ENCODE measurements at places on chromosomes 3 and 15.

DNA sequence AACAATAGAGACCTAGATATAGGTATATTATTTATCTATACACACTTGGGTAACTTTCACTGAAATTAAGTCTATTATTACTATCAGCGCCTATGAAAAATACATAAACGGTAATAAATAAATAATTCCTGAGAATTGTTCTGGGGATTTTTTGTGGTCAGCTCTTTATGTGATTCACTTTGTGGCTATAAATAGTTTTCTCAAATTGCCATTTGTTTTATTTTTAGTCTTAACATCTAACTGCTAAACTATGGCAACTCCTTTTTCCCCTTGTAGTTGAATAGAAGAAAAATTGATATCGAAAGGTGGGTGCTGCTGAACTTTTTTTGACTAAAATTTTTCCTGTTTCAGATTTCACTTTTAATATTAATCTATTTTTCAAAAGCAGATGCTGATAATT, 189.0 kb downstream of the VGLL3 start:
- DNase-seq: no peak

DNA sequence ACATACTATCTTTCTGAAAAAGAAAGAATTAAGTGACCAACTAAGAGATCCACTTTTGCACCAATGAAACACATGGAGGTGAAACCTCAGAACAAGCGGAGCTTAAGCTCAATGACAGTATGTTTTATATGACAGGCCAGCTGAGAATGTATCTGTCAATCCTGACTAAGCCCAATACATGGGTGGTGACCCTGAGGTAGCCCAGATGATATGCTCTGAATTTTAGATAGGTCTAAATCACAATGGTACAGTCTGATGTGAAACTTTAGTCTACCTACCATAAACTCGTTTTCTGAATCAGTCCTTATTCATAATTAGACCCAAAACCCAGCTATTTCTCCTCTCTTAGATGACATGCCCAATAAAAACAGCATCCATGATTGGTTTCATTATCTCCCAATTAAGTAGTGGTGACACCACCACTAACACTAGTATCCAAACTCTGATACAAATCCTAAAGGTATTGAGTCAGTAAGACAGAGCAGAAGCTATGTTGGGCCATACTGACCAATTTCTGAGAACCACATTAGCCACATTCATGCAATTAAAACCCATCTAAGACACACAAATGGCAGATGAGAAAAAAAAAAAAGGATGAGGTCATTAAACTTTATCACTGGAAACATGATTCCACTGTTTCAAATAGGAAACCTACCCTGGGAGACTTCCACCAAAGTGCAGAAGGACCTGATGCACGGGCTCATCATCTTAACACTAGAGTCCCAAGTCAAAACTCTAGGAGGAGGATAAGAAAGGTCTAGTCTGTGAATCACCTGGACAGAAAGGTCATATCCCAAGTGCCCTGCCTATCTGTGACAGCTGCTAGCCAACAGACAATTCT, 20.6 kb downstream of the CMTM6 start:
- no peak for DNase-seq

DNA sequence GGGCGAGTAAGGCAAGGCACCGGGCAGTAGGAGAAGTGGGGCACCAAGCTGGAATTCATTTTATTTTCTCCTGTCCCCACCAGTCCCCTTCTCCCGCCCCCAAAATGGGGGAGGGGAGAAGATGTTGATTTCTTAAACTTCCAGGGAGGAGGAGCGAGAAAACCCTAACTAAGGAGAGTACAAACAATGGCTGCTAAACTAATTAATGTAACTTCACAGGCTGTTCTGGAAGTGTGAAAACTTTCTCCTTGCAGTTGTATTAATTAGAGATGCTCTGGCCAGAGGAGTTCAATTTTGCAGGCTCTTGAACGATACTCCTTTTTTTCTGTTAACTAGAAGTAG, 11.5 kb downstream of the ZIC4 start:
- DNase-seq: no peak

- DNase-seq: no peak
Measured at GRCh38 chr3:10286596-10287295, 6.0 kb downstream of the GHRL start.

- no peak for DNase-seq
Measured at GRCh38 chr15:90790561-90790960, 73.4 kb downstream of the BLM start.

DNA sequence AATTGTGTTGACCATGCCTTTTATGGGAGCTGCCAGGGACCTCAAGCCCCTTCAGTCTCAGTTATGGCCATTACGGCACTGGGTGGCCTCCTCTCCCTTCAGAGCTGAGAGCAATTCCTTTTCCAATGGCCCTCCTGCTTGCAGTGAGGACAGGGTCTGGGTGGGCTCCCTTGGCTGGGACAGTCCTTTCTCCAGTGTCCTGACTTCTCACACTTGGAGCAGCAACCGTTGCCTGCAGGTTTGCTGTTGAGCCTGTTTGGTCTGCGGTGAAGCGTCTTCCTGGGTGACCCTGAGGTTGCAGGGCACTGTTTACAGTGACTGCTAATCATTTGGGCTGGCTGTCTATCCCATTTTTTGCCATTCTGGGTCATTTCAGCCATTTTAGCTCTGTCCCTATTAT, 3.5 kb upstream of the CCDC80 start:
- DNase-seq: no peak

GRCh38 chr15:80831606-80832224, 52.5 kb downstream of the CEMIP start:
- no peak for DNase-seq

- DNase-seq: no peak
Measured at GRCh38 chr3:177777699-177778098, 580.4 kb upstream of the TBL1XR1 start.

GRCh38 chr3:40035177-40035576, 225.8 kb downstream of the MYRIP start:
- no peak for DNase-seq

DNA sequence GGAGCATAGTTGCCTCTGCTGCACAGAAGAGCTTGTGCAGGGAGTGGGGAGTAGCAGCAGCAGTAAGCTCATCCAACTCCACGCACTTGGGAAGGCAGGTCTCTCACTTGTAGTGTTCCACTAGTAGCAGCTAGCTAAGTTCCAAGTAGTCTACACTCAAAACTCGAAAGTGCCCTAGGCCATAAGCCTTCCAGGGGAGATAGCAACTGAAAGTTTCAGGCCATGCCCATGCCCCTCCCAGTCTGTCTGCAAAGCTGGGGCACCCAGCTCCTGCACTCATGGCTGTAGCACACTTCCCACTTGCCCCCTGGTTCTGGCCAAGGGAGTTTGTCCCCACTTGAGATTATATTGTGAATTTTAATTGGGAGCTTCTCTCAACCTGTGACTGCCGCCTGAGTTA, 57.5 kb downstream of the MFSD1 start:
- DNase-seq: no peak

GRCh38 chr15:80019168-80019745, 40.2 kb upstream of the ZFAND6 start:
- DNase-seq: no peak

DNA sequence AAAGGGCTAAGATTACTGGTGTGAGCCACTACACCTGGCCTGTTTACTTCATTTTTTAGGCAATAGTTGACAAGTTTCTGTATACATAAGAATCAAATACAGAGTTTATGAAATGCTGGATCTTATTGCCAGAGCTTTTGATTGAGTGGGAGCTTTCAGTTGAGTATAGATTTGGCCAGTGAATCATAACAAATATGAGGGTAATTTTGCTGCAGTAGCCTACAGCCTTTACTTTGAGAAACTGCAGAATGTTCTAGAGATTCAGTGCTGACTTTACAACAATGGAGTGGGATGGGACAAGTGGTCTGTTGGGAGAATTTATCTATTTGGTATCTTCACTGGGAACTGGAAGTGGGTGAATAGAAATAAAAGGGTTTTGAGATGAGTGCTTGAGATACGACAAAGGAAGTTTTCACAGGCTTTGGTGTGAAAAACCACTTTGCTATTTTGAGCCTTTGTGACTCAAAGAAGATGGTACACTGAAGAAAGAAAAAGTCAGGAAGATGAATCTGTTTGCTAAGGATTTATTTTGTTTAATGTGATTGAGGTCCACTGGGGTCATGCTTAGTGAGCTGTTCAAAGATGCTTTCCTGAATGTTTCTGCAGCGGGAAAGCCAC, 227.8 kb downstream of the UBE2E2 start:
- no peak for DNase-seq

DNA sequence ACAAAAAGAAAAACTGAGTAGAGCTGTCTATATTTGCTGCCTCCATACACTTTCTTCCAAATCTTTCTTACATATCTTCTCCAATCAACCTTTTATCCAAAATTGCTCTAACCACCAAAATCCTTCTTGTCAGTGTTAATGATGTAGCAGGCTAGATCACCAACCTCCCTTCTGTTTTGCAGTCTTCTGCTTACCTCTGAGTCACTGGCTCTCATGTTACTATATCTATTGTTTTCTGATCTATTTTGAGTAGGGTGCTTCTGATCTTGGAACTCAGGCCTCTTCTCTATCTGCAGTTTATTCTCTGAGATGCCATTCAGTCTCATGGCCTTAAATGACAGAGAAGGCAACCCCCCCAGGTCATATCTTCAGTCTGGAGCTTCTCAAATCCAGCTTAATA, 26.3 kb upstream of the AADAC start:
- DNase-seq: no peak

DNA sequence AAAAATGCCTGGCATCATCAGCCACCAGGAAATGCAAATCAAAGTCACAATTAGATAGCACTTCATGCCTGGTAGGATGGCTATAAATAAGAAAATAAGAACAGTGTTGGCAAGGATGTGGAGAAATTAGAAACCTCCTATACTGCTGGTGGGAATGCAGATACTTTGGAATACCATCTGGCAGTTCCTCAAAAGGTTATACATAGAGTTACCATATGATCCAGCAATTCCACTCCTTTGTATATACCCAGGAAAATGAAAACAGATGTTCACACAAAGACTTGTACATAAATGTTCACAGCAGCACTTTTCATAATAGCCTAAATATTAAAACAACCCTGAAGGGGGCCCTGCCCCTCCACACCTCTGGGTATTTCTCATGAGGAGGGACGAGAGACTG, 13.7 kb downstream of the ACSBG1 start:
- DNase-seq: no peak

GRCh38 chr15:26234976-26235767, 372.0 kb upstream of the ATP10A start:
- DNase-seq: no peak

DNA sequence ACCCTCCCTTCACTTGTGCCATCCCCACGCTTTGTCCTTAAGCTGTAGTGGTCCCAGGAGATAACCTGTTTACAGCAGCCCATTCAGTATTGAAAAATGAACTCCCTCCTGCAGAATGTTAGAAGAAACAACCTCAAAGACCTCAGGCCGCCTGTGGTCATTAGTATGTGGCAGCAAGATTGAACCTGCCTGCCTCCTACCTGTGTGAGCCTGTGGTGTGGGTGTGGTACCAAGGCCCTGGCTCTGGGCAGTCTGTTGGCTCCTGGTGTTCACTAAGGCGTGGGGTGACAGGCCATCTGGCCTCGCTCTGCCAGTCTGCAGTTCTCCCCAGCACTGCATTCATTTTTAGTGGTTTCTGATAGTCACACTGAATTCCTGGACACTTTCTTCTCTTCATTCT, 21.0 kb downstream of the LSM3 start:
- no peak for DNase-seq

GRCh38 chr3:57956119-57956832, 51.9 kb upstream of the FLNB start:
- no peak for DNase-seq

GRCh38 chr3:182621435-182622240, 171.7 kb upstream of the ATP11B start:
- DNase-seq: no peak

DNA sequence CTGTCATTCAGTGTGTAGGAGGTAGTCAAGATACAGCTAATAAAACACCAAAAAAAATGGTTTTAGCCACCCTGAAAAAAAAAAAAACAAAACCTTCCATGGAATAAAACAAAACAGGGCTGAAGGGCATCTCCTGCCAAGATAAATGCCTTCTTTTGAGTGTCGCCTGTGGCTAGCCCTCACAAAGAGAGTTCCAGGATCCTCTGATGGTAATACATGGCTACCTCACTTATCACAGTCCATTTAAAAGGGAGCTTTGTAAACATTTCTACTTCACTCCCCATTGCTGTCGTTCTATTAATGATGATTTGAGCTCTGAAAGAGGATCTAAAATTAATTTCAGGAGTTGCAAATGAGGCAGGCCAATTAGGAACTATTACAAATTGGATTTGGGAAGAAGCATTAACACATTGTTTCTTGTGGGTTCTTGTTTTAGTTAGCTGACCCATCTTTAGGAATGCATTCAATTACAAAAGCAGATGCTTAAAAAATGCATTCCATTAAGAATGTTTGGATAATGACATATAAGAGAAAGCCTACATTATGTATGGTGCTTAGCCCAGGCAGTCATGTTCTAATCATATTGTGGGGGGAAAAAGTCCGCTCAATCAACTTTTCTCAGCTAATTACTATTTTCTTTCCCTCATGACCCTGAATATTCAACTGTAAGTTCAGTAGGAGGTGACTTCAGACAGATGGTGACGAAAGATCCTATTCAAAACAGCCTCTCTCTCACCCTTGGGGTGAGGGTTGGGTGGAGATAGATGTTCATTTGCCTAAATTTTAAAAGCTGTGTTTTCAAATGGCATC, 255.1 kb upstream of the WNT5A start:
- no peak for DNase-seq

DNA sequence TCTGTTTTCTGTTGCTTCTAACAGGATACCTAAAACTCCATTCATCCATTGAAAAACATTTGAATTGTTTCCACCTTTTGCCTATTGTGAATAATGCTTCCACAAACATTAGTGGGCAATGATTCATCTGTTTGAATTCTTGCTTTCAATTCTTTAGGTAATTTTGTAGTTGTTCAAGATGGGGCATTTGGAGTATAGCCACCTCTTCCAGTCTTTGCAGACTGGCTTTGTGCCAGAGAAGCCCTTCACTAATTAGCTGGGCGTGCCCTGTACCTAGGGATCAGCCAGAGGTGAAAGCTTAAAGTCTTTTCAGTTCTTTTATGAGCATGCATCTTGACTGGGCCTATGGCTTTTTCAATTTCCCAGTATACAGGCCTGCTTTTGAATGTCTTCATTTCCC, 10.9 kb downstream of the RTP1 start:
- DNase-seq: no peak

GRCh38 chr15:65076486-65077290, at the start of gene KBTBD13:
Gene KBTBD13, plus strand, starts transcription at chr15:65076746. Its CDS starts 70 bp downstream, at chr15:65076816.
- no peak for DNase-seq

- no peak for DNase-seq
Measured at GRCh38 chr15:66647358-66647757, 54.7 kb upstream of the SMAD6 start.

GRCh38 chr3:66404197-66404596, 96.6 kb downstream of the LRIG1 start:
- no peak for DNase-seq

Data from stimulated activated CD8-positive, alpha-beta memory T cell treated with anti-CD3 and anti-CD28 coated beads, Interleukin-7, amount 100 ng/mL, for 1 hour (primary cell).